ENCODE measurements at places on chromosomes 5 and 9. TPM values are rescaled to one million over a fixed set of nuclear protein-coding genes. Genes with fewer than 3 reads are reported as not detected.

The TSC1 gene
- 22.4 TPM for total RNA-seq

The MORN5 gene
- total RNA-seq: not detected

GRCh38 chr9:33718987-33719386 lies 76.4 kb upstream of the PRSS3 start:
- H3K4me1 ChIP-seq: no peaks in the 10 kb centered on the region
- DNase-seq: peak; percentile 68
- H3K4me3 ChIP-seq: no peak overlapping the region
- no peaks in the 10 kb centered on the region for H3K36me3 ChIP-seq
- H3K27me3 ChIP-seq: peaks cover 28% of the 10 kb centered on the region

DNA sequence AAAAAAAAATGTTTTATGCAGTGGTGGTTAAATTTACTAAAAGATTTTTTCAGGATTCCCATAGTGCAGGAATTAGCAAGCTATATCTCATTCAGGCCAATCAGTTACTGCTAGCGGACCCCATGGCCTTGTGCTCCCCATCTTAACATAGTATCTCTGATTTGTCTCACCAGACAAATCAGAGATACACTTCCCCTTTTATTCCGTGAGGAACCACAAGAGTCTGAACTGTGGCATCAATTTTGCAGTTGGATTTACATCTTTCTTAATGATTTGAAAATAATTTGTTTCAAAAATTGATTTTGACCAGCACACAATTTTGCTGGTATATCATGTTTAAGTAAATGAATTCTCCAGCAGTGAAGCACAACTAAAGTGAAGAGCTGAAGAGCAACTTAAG lies 17.9 kb downstream of the ITGA1 start:
- H3K27ac ChIP-seq: no peak overlapping the region
- DNase-seq: no peak
- peaks cover 56% of the 10 kb centered on the region for H3K4me1 ChIP-seq
- H3K36me3 ChIP-seq: peaks cover 37% of the 10 kb centered on the region

GRCh38 chr5:137761566-137761965 lies 7.4 kb upstream of the HNRNPA0 start:
- peaks cover 13% of the 10 kb centered on the region for H3K4me1 ChIP-seq
- H3K4me3 ChIP-seq: no peak overlapping the region
- no peaks in the 10 kb centered on the region for H3K27me3 ChIP-seq

DNA sequence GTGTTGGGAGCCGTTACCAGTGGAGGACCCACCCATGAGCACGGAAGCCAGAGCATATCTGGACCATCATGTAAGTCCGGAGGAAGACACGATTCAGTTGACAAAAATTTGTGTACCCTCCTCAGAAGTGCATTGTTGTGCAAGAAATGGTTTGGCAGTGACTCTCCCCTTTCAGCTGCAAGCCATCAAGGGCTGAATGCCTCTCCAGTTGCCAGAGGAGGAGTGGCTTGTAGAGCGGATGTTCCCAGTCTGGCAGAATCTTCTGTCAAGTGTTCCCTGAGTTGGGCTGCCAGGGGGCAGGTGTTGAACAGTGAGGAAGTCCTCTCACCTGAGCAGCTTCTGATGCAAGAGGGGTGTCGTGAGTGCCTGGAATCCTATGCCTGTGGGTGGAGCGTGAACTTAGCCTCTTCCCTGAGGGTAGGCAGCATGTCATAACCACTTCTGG lies 27.6 kb upstream of the CDKN2AIPNL start:
- DNase-seq: peak; percentile 97
- peaks cover 47% of the 10 kb centered on the region for H3K4me1 ChIP-seq
- H3K4me3 ChIP-seq: peak overlapping the region; percentile 25
- no peaks in the 10 kb centered on the region for H3K36me3 ChIP-seq
- no peaks in the 10 kb centered on the region for H3K27me3 ChIP-seq

GRCh38 chr9:26773056-26773455 lies 119.5 kb downstream of the CAAP1 start:
- H3K4me3 ChIP-seq: no peak overlapping the region
- no peaks in the 10 kb centered on the region for H3K36me3 ChIP-seq
- H3K27me3 ChIP-seq: no peaks in the 10 kb centered on the region
- H3K27ac ChIP-seq: no peak overlapping the region

The RFX3 gene
- 1.9 TPM for total RNA-seq

GRCh38 chr5:181235689-181236366 lies 7.9 kb downstream of the RACK1 start:
- H3K4me3 ChIP-seq: no peak overlapping the region
- H3K4me1 ChIP-seq: peaks cover 6% of the 10 kb centered on the region
- H3K36me3 ChIP-seq: peaks cover 54% of the 10 kb centered on the region
- no peak for DNase-seq
- peak overlapping the region; percentile 39 for H3K27ac ChIP-seq

GRCh38 chr5:37628876-37629275 lies 211.0 kb downstream of the GDNF start:
- no peak overlapping the region for H3K4me3 ChIP-seq
- H3K27ac ChIP-seq: no peak overlapping the region
- no peaks in the 10 kb centered on the region for H3K27me3 ChIP-seq
- no peak for DNase-seq

DNA sequence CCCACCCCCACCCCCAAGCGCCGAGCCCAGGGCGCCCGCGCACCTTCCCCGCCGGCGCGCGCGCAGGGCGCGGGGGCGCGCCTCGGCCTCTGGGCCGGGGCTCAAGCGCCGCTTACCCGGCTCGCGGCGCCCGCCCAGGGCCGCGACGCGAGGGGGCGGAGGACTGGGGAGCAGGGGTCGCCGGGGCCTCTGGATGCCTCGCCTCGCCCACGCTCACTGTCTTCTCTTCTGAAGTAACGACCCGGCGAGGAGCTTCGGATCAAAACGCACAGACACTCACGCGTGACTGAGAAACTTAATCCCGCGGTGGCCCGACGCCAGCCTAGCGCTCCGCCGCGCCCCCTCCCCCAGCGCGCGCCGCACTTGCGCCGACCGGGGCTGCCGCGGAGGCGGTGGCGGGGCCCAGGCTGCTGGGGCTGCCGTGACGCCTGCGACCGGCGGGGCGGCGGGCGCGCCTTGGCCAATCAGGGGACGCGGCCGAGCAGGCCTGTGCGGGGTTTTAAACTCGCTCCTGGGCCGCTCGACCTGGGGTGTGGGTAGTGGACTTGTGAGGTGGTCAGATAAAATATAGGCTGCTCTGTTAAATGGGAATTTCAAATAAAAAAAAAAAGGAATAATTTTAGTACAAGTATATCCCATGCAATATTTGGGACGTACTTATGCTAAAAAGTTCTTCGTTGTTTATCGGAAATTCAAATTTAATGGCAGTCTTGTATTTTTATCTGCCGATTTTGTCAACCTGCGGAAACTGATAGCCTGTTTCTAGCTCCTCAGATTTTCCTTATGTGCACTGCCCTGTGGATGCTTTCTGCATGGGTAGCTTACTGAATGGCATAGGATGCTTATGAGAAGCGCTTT lies at the start of gene MPDZ:
MPDZ (minus strand) TSS at position 409 of the 858 bp plus-strand sequence. CDS start 29,377 bp downstream, outside the sequence.
- no peaks in the 10 kb centered on the region for H3K27me3 ChIP-seq
- DNase-seq: peak; percentile 85
- peak within 1 kb of the TSS; percentile 84 for H3K27ac ChIP-seq

The ACER2 gene
- 0.76 TPM for total RNA-seq

GRCh38 chr9:114522286-114522685 lies 17.0 kb upstream of the WHRN start:
- DNase-seq: no peak
- no peaks in the 10 kb centered on the region for H3K36me3 ChIP-seq
- peaks cover 3% of the 10 kb centered on the region for H3K4me1 ChIP-seq
- no peak overlapping the region for H3K27ac ChIP-seq

DNA sequence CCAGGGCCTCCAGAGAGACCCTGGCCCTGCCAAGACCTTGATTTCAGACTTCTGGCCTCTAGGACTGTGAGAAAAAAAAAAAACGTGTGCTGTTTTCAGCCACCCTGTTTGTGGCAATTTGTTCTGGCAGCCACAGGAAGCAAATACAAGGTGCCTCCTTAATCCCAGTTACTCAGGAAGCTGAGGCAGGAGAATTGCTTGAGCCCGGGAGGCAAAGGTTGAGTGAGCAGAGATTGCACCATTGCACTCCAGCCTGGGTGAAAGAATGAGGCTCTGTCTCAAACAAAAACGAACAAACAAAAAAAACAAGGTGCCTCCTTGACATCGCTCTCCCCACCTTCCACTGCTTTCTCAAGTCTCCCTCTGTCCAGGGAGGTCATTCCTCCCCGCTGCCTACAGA lies 98.0 kb downstream of the GABBR2 start:
- H3K27me3 ChIP-seq: no peaks in the 10 kb centered on the region
- H3K4me3 ChIP-seq: no peak overlapping the region
- H3K4me1 ChIP-seq: peaks cover 28% of the 10 kb centered on the region
- H3K27ac ChIP-seq: no peak overlapping the region
- H3K36me3 ChIP-seq: no peaks in the 10 kb centered on the region
- no peak for DNase-seq

DNA sequence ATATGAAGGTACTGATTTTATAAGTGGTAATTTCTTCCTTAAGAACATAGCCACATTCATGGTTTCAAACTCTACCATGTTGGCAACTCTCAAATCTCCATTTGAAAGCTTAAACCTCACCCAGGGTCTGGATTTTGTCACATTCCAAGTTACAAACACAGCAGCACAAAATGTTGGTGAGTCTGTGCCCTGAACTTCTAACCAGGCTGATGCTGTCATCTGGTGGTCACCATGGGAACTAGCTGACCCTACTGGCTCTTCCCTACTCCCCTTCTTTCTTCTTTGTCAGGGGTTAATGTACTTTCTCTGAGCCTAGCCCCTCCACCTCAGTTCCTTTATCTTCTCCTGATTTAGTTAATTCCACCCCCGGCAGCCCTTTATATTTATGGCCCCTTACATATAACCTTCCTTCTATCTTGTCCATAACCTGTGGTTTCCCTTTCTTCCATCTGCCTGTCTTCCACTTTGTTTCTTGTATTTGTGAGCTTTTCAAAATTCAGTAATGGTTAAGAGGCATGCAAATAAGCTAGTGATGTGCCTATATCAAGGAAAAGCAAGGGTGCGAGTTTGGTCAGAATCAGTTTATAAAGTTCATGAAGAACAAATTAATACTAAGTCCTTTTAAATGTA lies 35.9 kb downstream of the TGFBR1 start:
- no peak overlapping the region for H3K4me3 ChIP-seq
- peaks cover 12% of the 10 kb centered on the region for H3K4me1 ChIP-seq
- peaks cover 74% of the 10 kb centered on the region for H3K36me3 ChIP-seq
- H3K27ac ChIP-seq: no peak overlapping the region

The SWI5 gene
- 32.8 TPM for total RNA-seq

The NAIP gene
- 6.3 TPM for total RNA-seq

DNA sequence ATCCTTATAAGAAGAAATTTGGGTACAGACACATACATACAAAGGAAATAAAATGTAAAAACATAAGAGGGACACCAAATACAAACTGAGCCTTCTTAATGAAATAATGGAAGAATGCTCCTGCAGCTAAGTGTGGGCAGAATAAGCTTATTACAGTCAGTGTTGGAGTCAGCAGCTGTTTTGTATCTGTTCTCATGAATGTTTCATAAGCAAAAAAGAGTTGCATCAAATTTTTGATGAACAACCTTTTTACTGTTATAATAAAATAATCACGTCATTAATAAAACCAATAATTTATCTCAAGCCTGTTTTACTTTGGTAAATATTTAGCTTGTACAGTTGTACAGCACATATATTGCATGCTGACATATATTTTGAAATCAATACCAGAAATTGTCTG lies 545.6 kb downstream of the LRRC70 start:
- peaks cover 6% of the 10 kb centered on the region for H3K4me1 ChIP-seq
- H3K4me3 ChIP-seq: no peak overlapping the region
- no peak for DNase-seq
- no peak overlapping the region for H3K27ac ChIP-seq
- H3K36me3 ChIP-seq: no peaks in the 10 kb centered on the region

DNA sequence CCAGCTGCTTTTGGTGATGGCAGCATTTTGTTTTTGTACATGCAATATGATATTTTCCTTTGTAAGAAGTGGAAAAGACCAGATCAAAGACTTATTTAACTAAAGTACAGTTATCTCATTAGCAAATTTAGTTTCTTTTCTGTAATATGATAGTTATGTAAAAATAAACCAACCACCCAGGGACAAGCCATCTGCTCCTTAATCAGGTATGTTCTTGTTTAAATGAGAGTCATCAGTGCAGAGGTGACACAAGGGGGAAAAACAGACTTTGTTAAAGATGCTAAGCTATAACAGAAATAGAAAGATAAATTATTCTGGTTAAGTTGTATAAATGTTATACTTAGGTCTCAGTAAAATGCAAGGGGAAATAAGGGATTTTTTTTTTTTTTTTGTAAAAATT lies 805.7 kb upstream of the SEMA6A start:
- no peak overlapping the region for H3K27ac ChIP-seq
- no peaks in the 10 kb centered on the region for H3K27me3 ChIP-seq
- H3K4me1 ChIP-seq: no peaks in the 10 kb centered on the region
- H3K36me3 ChIP-seq: no peaks in the 10 kb centered on the region
- H3K4me3 ChIP-seq: no peak overlapping the region
- no peak for DNase-seq

DNA sequence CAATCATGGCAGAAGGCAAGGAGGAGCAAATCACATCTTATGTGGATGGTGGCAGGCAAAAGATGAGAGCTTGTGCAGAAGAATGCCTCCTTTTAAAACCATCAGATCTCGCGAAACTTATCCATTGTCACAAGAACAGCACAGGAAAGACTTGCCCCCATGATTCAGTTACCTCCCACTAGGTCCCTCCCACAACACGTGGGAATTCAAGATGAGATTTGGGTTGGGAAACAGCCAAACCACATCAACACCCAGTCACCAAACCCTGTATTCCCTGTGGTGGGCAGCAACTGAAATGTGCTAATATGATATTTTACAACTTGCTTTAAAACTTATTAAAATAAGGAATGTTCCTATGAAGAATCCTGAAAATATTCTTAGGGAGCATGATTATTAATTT lies 54.2 kb downstream of the RASGRF2 start:
- H3K27ac ChIP-seq: no peak overlapping the region
- DNase-seq: no peak
- H3K27me3 ChIP-seq: no peaks in the 10 kb centered on the region
- no peaks in the 10 kb centered on the region for H3K4me1 ChIP-seq

DNA sequence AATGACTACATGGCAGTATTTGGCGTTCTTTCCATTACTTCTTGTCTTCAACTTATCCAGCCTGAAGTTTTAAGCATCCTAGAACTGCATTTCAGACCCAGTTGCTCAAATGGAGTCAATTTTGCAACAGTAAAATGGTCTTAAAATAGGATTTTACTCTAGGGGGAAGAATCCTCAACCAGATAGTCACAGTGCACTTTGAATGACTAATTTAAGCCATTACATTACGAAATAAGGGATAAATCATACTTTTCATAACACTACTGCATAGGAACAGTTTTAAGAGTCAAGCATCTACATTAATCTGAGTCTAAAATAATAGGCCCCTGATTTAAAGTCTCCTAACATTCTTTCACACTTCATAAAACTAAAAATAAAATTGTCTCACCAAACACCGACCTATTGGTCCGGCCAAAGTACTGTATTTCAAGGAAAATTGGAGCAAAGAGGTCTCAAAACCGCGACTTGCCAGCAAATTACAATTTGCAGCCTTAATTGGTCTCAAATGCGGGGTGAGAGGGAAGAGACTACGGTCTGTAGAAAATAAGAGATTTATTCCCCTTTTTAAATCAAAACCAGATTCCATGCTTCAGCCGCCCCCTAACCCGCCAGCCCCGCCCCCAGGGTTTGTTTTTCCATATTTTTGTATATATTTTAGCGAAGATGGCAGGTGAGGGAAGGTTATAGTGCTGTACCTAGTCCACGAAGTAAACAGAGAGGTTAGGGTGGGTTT lies 1.2 kb upstream of the SMARCA2 start:
- no peaks in the 10 kb centered on the region for H3K27me3 ChIP-seq
- peak overlapping the region; percentile 86 for H3K4me3 ChIP-seq
- H3K4me1 ChIP-seq: peaks cover 16% of the 10 kb centered on the region
- peak overlapping the region; percentile 83 for H3K27ac ChIP-seq
- DNase-seq: peak; percentile 77
- no peaks in the 10 kb centered on the region for H3K36me3 ChIP-seq

The FKBP15 gene
- total RNA-seq: 26.1 TPM

Data from GM23248 (cell line).